NCI-H345 (cell line): ENCODE measurements at places on chromosomes 5 and 9.

DNA sequence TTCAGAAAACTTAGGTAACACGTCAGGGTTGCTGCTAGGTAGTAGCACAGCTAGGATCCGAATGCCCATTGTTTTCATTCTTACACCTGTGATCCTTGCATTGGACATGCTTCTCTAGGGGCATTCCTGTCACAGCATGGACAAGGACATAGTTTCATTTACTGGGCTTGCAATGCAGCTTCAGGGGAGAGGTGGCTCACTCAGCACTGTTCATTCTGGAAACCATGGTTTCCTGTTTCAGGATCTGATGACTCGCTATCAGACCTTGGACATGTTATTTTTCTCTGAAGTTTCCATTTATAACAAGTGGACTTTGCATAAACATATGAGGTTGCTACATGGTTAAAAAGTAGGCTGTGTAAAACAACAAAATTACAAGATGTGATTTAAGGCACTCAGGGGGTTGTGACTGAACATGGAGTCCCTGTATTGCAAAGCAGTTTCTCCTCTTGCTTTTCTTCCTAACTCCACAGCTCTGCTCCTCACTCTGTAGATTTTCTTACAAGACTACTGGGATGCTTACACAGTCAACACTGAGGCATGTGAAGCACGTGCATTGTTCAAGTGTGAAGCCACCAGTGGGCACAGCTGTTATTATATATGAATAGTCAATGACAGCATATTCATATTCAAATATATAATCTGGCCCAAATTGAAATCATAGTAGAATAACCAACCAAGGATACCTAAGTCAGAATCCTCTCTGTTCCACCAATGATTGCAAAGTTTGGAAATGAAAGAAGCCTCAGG lies 66.1 kb upstream of the STK32A start:
- DNase-seq: no peak

DNA sequence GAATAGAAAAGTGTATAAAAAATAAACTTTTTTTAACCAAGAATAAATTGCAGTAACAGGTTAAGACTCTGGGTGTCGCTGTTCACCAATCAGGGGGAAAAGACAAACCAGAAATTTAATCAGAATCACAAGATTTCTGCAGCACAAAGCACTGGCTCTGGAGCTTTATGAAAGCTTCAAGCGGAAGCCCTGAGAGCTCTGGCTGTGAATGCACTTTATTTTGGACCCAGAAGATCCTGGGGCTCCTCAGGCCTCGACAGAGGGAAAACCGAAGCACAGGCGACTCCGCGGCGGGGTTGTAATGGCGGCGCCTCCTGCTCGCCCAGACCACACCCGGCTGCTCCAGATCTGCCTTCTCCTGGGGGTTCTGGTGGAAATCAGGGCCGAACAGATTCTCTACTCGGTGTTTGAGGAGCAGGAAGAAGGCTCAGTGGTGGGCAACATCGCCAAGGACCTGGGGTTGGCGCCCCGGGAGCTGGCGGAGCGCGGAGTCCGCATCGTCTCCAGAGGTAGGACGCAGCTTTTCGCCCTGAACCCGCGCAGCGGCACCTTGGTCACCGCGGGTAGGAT lies at the start of gene PCDHGA4:
Gene PCDHGA4 (plus strand): TSS at position 122 of the 570 bp plus-strand sequence. CDS start 87 bp downstream, at position 209.
- no peak for DNase-seq

GRCh38 chr9:134657666-134658377 lies 16.2 kb downstream of the COL5A1 start:
- no peak for DNase-seq

DNA sequence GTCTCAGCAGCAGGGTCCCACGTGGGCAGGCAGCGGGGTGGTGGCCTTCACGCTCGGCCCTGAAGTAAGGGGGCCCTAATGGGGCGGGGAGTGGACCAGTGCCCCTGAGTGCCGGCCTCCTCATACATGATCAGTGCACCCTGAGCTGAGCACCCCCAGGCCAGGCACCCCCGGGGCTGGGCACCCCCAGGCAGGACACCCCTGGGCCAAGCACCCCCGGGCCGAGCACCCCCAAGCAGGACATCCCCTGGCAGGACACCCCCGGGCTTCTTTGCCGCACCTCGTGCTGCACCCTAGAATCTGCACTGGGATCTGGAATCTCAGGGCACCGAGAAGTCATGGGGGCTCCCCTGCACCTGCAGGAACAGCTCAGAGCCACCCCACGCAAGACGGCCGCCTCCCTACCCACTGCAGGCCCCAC lies 51.4 kb downstream of the EXD3 start:
- DNase-seq: no peak

GRCh38 chr5:143402553-143403333 lies 743 bp downstream of the NR3C1 start:
- DNase-seq: peak; percentile 63

GRCh38 chr5:119313197-119313596 lies 42.6 kb upstream of the TNFAIP8 start:
- DNase-seq: no peak

DNA sequence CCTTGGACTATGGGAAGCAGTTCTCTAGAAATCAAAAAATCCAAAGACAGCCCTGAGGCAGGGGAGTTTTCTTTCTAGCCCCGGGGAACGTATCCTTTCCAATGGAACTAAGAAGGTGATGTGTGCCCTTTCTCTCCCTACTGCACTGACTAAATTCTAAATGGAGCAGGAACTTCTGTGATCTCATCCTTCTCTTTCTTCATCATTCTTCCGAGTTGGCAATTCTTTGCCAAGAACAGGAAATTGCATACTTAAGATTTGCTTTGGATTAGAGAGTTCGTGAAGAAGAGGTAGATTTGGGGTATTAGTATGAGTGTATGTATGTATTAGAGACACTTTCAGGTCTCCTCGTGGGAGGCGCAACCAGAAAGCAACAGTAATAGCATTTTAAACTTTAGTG lies 178.0 kb upstream of the PIK3R1 start:
- DNase-seq: no peak

DNA sequence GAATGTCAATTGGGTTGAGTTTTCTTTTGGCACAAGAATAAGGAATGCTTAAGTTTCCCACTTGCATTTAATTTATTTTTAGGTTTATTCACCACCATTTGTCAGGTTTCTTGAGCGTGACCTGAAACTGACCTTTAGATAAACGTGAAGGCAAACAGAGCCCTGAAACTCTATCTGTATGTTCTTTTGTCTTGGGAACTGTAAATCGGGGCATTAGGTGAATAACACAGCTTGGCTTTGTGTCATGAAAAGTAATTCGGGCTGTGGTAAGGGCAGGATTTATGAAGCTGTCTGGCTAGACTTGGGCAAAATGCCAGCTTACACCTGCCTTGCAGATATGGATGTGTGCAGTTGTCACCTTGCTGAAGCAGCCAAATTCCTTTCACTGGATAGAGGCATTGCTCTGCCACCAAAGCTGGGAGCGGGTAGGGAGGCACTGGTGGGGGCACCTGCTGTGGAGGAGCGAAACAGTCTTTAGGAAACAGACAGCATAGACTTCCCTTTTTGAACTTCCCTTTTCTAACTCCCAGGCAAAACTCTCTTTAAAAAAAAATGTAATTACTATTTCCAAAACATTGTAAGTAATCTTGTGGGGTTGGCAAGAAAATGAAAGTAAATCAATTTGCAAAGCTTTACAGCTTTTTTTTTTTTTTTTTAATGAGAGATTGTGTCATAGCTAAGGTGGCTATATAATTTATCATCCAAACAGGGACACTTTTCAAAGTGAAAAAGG lies 545.2 kb downstream of the CSNK1G3 start:
- peak; percentile 86 for DNase-seq

- DNase-seq: peak; percentile 36
Observed at GRCh38 chr9:133113949-133114885, 6.8 kb downstream of the RALGDS start.

DNA sequence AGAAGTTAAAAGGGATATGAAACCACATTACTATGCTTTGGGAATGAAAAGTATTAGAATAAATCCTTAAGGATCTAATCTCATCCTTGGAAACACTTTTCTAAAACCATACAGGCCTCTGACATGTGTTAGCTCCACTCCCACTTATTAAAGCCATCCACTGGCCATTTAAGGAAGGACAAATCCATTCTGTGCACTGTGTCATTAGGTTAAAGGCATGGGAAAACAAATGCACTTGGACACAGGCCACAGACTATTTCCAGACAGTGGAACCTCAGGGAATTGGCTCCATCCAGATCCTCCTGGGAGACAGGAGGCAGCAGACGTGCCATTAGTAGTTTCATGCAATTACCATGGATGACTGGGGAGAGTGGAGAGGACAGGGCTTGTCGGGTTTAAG lies 454.9 kb downstream of the ENC1 start:
- no peak for DNase-seq

DNA sequence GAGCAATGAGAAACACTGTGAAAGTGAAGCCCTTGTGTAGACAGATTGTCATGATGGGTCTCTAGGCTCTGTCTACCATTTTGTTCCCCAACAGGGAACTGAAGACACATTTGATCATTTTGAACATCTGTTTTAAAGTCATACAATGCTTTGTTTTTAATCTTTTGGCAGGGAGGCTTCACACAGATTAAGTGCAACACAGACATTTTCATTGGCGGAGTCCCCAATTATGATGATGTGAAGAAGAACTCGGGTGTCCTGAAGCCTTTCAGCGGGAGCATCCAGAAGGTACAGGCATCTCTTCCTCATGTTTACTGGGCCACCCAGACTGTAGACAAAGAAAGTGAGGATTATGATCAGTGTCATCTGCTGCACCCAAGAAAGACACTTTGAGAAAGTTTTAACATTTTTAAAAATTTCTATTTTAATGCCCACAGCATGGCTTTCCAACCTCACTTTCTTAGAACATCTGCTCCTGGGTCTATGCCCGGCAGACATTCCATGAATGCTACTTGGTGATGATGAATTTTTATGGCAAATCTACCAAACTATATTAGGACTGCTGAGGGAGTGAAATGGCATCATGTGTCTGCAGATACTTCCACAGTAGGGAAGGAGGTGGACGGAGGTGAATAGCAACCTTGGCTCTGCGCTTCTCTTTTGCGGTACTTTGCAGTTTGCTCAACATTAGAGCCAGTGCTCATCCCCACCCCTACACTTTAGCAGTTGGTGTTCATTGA lies 121.3 kb downstream of the LIFR start:
- no peak for DNase-seq

GRCh38 chr5:169521366-169521983 lies 62.1 kb upstream of the SPDL1 start:
- no peak for DNase-seq

DNA sequence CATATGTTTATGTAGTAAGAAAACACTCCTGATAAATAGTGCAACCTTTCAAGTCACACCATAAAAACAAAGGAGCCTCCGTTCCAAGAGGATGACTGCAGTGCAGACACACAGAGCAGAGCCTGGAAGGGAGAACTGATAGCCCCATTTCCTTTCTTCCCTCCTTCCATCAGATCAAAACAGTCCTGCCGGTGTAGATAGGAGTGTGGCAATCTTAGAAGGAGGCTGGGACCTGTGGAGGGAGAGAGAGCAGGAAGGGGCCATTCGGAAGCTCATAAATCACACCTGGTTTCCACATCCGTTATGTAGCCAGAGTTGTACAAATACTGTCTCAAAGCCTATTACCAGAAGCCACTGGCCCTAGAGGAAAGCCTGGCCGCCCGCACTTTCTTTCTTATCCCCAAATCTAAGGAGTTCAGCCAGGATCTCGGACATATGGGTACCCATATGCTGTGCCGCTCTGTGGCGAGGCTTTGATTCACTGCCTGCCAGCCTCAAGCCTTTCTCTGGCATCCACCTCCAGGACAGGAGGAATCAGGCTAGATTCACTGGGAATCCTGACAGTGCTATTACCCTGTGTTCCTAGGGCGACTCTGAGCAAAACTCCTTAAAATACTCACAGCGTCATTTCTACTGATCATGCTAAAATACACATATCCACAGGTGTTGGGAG lies 26.9 kb downstream of the DAP start:
- no peak for DNase-seq

DNA sequence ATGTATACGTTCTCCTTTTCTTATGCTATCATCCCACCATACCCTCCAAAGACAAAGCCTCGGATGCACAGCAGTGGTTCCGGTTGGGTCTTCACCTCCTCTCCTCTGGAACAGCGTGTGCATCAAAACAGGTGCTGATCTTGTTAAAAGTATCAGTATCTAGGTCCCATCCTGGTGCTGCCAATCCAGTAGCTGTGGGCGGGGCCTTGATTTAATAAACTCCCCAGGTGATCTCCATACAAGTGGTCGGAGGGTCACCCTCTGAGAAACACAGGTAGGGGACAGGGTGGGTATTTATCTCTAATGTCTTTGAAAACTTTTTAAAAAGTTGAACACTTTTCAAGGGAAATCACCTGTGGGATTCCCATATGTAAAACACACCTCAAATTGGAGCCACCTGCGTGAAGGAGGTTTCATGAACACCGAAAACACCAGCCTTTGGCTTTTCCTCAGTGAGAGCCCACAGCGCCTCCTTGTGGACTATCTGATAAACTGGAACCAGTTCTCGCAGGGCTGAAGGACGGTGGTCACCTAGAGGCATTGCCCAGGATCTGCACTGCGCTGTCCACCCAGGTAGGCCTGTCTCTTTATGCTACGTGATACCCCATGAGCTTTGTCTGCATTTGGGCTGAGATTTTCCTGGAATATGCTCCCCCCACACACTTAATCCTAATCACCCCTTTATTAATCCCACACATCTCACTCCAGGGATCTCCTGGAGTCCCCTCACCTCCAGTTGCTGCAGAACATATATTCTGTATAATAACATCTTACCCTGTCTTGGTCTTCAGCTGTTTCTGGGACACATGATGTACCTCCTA lies 80.5 kb upstream of the EPB41L4B start:
- peak; percentile 33 for DNase-seq

- DNase-seq: no peak
Observed at GRCh38 chr5:95621839-95622629, 2.1 kb downstream of the GPR150 start.

DNA sequence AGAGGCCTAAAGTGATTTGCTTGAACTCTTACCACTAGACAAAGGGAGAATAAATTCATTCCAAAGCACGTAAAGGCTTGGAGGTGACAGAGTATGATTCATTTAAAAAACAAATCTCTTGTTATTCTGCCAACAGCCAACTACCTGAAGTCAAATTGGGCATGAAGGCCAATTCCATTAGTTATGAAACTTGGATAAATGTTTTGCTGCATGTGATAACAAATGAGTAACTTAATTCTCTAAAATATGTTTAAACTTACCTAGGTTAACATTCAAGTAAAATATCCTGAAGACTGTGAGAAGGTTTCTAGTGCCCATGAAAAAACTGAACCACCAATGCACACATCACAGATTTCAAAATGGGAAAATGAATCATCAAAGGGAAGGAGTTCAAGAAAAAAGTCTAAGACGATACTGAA lies 120.1 kb upstream of the TSLP start:
- no peak for DNase-seq

DNA sequence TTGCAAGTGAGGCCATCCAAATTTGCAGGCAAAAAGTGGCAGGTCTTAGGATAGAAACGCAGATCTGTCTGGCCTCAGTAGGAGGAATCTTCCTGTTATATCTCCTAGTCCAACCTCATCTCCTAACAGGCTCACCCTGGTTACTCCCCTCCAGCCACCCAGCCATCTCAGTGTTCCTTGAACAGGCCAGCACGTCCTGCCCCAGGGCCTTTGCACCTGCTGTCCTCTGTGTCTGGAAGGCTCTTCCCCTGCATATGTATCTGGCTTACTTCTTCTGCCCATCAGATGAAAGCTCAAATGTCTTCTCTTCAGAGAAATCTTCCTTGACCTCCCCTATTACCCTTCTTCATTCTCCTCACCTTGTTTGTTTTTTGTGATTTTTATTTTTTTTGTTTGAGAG lies 107.3 kb upstream of the ALDH1B1 start:
- DNase-seq: no peak

GRCh38 chr5:179559284-179560252 lies 9.2 kb downstream of the RUFY1 start:
- DNase-seq: peak; percentile 99

GRCh38 chr9:92620845-92621244 lies 49.1 kb downstream of the IPPK start:
- no peak for DNase-seq

GRCh38 chr5:168449166-168449565 lies 37.1 kb upstream of the RARS1 start:
- no peak for DNase-seq
